ENCODE measurements at places on chromosomes 6 and 20.

DNA sequence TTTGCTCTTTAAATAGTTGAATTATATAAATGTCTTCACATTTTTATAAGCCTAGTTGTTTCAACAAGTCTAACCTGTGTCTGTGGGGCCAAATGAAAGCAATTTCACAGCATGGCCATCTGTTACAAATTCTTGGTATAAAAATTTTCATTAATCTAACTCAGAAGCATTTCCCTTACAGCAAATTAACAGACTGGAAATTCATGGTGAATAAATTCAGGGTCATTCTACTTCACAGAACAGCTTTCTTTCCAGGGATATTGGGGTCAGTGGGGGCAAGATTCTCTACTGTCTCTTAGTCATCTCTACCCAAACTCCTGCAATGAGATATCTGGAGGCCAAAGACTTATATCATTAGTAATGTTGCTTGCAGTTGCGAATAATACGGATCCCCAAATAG lies 352.1 kb downstream of the MMUT start:
- no peak for DNase-seq

DNA sequence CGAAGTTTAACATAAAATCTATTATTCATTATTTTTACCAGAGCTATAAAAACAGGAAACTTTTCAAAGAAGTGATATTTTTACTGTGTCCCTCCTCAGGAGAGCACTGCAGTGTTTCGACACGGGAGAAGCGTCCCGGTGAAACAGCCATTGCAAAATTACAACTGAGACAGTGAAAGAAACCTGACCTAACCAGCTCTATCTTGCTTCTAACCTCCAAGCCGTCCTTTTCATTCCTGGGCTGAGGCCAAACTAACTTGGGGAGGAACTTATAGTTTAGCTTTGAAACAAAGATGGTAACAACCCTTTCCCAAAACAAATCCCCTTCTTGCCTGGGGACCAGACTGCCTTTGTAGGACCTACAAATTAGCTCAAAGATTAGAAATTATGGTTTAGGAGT lies 79.2 kb downstream of the WDR27 start:
- no peak for DNase-seq

DNA sequence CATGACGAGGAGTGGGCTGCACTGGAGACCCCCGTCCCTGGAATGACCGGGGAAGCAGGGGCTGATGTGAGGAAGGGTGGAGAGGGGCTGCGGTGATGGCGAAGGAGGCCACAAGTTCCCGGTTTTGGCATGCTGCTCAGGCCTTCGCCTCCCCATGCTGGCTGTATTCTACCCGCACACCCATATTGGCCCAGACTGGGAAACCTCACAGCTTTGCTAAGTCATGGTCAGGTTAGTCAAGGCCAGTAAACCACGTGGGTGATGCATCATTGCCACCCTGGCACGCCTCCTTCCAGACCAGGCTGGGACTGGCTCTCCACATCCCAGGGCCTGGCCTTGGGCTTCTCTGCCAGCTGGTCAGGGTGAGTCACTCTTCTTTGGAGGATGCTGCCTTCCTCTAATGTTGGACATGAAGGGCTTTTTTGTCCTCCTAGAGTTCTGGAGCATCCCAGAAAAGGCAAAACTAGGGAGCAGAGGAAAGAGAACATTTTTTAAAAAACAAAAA lies 53.8 kb downstream of the PCNA start:
- peak; percentile 96 for DNase-seq

GRCh38 chr20:2756056-2756611 lies 44.3 kb downstream of the CPXM1 start:
- peak; percentile 35 for DNase-seq

DNA sequence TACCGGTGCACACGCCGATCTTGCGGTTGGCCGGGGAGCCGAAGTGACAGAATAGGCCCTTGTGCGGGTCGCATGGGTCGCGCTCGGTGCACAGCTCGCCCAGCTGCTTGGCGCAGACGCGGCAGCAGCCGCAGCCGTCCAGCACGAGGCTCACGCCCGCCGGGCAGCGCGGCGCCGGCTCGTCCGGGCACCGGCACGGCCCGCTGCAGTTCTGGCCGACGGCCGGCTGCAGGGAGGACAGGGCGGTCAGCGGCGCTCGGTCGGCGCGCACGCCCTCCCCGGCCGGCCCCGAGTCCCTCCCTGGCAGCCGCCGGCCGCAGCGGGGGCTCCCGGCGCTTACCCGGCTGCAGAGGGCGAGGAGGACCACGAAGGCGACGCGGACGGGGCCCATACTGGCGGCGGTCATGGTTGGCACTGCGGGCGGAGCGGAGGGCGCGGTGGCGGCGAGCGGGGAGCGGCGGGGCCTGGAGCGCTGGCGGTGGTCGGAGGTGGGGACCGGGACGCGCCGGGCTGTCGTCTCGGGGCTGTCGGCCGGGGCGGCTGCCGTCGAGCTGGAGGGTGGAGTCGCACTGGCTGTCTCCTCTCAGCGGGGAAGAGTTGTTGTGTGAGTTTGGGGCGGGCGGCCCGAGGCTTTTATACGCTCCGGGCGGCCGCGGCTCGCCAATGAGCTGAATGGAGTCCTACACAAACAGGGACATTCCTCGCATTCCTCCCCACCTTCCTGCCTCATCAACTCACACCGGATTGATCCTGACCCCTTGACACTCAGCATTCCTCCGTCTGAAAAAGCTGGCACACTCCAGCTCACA lies at the start of gene CCN2:
CCN2 (minus strand) TSS at position 606 of the 809 bp plus-strand sequence; CDS start at position 406, 200 bp downstream.
- peak; percentile 100 for DNase-seq

DNA sequence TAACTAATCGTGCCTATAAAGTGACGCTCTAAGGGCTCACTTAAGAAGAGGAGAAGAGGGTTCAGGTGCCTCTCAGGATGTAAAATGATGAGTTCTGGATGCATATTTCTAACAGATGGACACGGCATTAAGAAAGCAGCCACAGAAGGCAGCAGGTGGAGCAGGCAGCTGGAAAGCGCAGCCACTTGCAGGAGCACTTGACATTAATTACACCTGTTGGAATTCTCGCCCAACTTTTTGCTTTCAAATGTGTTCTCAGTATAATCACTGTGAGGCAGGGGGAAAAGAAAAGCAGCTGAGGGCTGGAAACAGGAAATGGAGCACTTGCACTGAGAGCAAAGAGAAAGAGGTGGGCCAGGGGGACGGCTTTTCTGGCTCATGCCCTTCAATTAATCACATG lies 164.2 kb downstream of the NKAIN2 start:
- no peak for DNase-seq

DNA sequence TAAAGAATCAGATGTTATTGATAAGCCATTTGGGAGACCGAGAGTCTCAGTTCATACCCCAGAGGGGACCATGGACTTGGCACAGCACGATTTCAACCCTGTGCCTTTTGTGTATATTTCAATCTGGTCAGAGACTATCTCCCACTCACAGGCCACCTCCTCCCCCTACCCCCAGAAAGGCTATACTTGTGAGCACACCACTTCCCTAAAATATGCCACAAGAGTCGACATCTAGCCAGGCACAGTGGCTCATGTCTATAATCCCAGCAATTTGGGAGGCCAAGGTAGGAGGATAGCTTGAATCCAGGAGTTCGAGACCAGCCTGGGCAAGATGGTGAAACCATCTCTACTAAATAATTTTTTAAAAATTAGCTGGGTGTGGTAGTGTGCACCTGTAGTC lies 13.6 kb upstream of the TCF15 start:
- no peak for DNase-seq

DNA sequence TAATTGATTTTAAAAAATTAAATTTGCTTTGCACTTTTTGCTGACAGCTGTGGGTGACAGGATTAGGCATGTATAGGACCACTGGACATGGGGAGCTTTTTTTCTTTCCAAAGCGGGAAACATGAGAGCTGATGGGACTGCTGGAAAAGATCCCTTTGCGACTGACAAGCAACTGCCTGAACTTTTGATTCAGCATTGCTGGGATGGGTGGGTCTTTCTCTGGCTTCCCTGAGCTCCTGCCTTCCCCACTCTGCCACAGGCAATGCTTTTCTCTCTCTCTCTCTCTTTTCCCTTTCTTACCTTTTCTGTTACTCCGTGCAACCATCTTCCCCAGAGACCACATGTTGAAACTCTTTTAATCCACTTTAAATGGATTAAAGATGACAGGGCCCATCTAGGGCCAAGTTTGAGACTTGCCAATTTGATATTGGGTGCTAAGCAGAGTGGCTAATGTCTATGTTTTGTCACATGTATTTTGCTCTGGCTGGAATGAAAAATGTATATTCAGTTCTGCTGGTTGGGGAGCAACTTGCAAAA lies 33.5 kb upstream of the TPD52L1 start:
- no peak for DNase-seq

DNA sequence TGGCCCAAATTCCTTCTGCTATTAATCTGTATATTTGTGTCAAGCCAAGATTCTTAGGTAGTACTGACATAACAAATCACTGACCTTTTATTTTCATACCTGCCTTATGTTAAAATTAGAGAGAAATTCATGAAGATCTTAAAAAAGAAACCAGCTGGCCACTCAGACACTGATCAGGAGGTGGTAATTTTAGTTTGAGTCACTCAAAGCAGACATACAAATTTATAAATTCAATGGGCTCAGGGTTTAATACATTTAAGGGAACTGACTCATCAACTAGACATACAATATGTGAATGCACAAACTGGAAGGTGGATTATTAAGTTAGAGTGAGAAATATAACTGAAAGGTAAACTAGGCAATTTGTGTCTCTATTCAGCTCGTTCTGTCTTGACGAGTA lies 711.9 kb upstream of the EYS start:
- DNase-seq, result no peak

GRCh38 chr6:14569394-14569793 lies 451.8 kb downstream of the CD83 start:
- DNase-seq, result no peak

DNA sequence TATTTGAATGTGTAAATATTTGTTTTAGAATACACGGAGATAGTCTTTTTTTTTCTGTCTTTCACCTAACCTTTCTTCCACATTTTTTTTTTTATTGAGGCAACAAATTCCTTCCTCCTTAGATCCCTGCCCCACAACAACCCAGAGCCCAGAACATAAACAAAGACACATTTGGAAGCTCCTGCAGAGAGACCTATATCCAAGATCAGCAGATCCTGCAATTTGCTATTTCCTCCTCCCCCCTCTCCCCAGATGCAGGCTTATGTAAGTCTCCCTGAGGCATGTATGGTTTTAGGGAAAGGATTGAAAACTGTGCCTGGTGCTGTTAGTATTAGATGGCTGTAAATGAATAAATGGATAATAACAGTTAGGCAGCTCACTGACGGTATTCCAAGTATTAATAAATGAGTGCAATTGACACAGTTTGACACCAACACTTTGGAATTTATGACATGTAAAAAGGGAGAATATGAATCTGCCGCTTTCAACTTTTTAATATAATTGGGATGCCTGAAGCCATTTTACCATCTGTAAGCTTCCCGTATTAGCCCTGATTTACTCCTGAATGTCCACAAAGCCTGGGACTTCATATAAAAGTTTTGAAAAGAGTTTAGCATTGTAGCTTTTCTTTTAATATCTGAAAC lies 608.3 kb upstream of the CITED2 start:
- DNase-seq, result peak; percentile 93

DNA sequence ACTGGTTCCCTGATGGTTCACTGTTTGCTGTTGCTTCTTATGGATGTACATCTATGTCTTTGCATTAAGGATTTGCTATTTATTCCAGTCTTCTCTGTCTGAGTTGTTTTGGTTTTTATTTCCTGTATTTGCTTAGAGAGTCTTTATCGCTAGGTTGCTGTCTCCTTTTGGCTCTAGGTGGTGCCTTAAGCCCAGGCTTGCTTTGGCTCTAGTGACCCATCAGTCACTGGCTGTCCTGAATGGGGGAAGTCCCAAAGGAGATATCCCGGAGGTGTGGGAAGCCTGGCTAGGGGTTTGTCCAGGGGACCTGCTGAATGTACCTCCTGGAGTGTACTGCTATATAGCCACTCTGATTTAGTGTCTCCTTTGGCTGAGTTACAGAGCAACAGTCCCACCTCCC lies 53.4 kb downstream of the MCHR2 start:
- DNase-seq, result no peak

DNA sequence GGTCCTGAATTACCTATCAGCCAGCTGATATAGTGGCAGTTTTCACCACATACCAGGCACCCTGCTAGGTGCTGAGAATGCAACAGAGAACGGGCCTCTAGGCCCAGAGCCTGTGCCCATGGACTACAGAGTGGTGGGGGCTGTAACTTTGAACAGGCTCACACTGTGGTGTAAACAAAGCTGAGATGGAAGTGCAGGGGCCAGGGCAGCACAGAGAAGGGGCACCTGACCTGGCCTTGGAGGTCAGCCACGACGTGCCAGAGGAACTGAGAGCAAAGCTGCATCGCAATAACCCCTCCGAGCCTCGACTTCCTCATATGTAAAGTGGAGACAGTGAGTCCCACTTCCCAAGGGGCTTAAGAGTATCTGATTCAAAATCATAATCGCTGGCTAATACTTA lies 105.8 kb downstream of the MAFB start:
- DNase-seq, result no peak

DNA sequence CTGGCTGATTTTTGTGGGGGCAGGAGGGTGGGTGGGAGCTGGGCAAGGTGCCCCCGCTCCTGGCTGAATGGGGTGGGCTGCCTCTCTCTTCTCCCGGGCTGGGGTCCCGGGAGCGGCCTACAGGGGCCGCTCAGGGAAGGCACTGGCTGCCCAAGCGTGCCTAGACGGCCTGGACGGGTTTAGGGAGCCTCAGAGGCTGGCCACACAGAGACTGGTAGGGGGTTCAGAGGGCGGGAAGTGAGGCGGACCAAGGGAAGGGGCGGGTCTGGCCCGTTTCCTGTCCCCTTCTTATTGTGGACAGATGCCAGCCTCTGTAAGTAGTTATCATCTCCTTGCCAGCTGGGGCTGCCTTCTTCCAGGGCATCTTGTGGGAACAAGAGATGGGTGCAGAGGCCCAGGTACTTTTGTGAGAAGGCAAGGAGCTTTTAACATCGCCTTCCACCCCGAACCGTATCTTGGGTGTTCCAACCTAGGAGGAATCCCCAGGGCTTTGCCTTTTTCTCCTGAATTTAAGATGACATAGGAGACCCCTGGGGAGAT lies 437 bp downstream of the CD40 start:
- DNase-seq, result no peak

DNA sequence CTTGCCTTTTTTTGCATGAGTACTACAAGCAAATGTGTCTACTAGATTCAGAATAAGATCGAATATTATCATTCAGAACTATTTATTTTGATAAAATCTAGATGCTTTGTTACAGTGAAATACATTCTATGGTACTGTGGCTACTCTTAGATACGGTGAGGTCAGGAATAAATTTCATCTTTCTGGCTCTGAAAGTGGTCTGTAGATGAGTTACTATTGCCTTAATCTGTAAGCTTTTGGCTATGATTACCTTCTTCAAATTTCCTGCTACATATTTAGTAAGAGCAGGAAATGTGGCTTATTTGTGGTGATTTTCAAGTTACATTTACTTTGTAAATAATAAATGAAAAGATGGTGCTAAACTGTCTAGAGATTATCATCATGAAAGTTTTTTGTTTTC lies 50.0 kb downstream of the SCAF8 start:
- DNase-seq, result no peak

- peak; percentile 95 for DNase-seq
Measured at GRCh38 chr6:105192707-105193465, 13.1 kb upstream of the POPDC3 start.

- no peak for DNase-seq
Measured at GRCh38 chr6:166388290-166389004, 5.7 kb upstream of the MPC1 start.
